ENCODE measurements at places on chromosomes 6 and 20. TPM values are rescaled to one million over a fixed set of nuclear protein-coding genes. Genes with fewer than 3 reads are reported as not detected.

FRK gene
- 3.6 TPM for total RNA-seq

- no peaks in the 10 kb centered on the region for H3K36me3 ChIP-seq
- no peak overlapping the region for H3K4me3 ChIP-seq
- H3K27ac ChIP-seq, result no peak overlapping the region
- peaks cover 3% of the 10 kb centered on the region for H3K27me3 ChIP-seq
Observed at GRCh38 chr6:26342106-26343004, 22.6 kb upstream of the BTN3A2 start.

OXT gene
- total RNA-seq, result not detected

FAM162B gene
- total RNA-seq, result 1.4 TPM

- no peak overlapping the region for H3K4me3 ChIP-seq
- no peaks in the 10 kb centered on the region for H3K27me3 ChIP-seq
- no peaks in the 10 kb centered on the region for H3K36me3 ChIP-seq
- H3K27ac ChIP-seq, result no peak overlapping the region
- DNase-seq, result no peak
Observed at GRCh38 chr6:25377664-25378063, 98.5 kb downstream of the CARMIL1 start.

All from suprapubic skin (tissue), 4 donors.